Panc1 (cell line): ENCODE measurements at places on chromosomes 6 and 20. TPM values are rescaled to one million over a fixed set of nuclear protein-coding genes. Genes with fewer than 3 reads are reported as not detected.

Gene DACT2
- total RNA-seq = 3.3 TPM

Gene OPN5
- total RNA-seq = not detected

Gene GNAS-AS1
- total RNA-seq = not detected

DNA sequence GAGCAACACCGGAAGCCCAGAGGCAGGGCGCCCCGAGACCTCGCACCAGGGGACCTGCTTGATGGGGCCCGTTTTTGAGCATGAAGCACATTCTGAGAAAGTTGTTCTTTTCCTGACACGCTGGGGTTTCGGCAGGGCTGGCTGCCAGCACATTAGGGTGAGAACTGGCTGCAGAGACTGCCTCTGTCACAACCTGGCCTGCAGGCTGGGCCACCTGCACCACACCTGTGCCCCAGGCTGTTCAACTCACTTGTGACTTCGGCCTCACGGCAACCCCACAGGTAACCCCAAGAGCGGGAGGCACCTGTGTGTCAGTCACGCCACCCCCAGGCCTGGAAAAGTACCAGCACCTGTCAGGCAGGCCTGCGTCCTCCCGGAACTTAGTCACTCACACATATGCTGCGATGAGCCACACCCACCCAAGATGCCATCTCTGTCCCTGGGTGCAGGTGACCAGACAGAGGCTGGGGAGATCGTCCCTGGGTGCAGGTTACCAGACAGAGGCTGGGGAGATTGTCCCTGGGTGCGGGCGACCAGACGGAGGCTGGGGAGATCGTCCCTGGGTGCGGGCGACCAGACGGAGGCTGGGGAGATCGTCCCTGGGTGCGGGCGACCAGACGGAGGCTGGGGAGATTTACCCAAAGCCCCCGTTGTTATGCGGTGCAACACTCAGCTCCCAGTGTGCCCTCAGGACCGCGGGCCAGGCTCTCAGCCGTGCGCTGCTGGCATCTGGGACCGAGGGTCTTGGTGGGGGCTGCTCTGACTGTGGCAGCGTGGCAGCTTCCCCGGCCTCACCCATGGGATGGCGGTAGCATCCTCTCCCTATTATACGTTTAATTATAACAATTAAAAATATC is 82.5 kb upstream of the BHLHE23 start:
- DNase-seq = no peak

- no peak for DNase-seq
Measured at GRCh38 chr20:57944988-57945387, 235.2 kb upstream of the PMEPA1 start.

DNA sequence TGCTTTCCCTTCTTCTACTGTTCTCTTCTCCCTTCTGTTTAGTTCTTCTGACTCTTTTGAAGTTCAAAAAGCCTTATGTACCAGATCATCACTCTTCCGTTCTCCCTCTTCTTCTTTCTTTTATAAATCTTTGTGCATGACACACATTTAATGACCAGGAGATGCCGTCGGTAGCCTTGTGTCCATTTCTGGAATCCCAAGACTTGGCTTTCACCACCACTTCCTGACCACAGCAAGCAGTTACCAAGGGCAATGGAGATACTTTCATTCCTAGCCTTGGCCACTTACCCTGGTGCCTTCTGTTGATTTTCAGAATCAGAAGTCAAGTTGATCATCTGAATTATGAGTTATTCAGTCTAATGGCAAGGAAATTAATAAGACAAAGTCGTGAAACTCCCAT is 268.5 kb upstream of the QKI start:
- DNase-seq = no peak

GRCh38 chr20:52880259-52880658 is 91.9 kb upstream of the TSHZ2 start:
- no peak for DNase-seq

Gene RREB1
- 30.7 TPM for total RNA-seq

Gene RAET1E
- 1.8 TPM for total RNA-seq

Gene ITCH
- 63.9 TPM for total RNA-seq

- no peak for DNase-seq
Measured at GRCh38 chr20:45904583-45905504, 7.1 kb downstream of the PLTP start.

- DNase-seq = no peak
Measured at GRCh38 chr6:34865107-34865506, 22.7 kb downstream of the TAF11 start.

- DNase-seq = no peak
Measured at GRCh38 chr6:144075875-144076274, 19.5 kb downstream of the SF3B5 start.

GRCh38 chr20:5535125-5535756 is 215.0 kb upstream of the SHLD1 start:
- DNase-seq = no peak

GRCh38 chr6:63245909-63246308 is 34.6 kb downstream of the FKBP1C start:
- DNase-seq = no peak

GRCh38 chr6:45044086-45044485 is 284.0 kb upstream of the RUNX2 start:
- DNase-seq = no peak

Gene POPDC3
- 29.2 TPM for total RNA-seq

DNA sequence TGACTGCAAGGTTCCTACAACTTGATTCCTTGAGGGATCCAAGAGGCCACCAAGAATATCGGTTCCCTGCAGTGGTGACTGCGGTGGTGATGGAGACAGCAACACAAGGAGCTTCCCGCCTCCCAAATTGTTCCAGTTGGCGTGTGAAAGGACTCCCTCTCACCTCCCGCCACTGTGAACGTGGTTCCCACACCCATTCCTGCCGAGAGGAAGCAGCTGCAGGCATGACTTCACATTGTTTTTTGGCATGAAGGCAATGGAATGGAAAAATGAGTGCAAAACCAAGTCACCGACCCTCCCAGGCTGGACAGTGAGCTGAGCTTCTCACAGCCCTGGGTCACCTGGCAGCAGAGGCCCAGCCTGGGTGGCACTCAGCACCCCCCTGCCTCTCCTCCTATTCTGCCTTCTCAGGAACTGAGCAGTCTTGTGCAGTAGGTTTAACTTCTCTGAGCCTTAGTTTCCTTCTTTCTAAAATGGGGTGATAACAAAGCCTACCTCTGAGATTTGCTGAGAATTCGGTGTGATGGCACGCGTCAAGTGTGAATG is 75.0 kb downstream of the CNKSR3 start:
- DNase-seq = no peak
